Activated CD4-positive, alpha-beta T cell treated with anti-CD3 and anti-CD28 coated beads, Interleukin-2, amount 50 U/mL, for 1 hour (primary cell): ENCODE measurements at places on chromosomes 2 and 18.

- no peak for DNase-seq
These were observed 659 bp downstream of the FAM210A start for GRCh38 chr18:13725566-13726231.

GRCh38 chr2:239957681-239958472 lies 67.3 kb downstream of the NDUFA10 start:
- DNase-seq = no peak

DNA sequence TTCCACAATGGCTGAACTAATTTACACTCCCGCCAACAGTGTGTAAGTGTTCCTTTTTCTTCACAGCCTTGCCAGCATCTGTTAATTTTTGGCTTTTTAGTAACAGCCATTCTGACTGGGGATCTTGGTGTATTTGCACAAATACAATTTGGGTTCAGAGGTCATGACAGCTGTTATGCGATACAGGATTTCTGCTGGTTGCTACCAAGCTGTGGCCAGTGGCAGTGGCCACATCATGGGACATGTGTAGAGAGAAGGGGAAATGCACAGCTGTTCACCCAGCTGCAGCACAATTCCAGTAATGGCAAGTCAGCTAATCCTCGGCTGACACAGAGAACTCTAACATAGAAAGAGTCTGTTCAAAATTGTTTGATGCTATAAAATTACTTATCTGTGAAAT lies 21.0 kb upstream of the SELENOI start:
- DNase-seq = no peak

DNA sequence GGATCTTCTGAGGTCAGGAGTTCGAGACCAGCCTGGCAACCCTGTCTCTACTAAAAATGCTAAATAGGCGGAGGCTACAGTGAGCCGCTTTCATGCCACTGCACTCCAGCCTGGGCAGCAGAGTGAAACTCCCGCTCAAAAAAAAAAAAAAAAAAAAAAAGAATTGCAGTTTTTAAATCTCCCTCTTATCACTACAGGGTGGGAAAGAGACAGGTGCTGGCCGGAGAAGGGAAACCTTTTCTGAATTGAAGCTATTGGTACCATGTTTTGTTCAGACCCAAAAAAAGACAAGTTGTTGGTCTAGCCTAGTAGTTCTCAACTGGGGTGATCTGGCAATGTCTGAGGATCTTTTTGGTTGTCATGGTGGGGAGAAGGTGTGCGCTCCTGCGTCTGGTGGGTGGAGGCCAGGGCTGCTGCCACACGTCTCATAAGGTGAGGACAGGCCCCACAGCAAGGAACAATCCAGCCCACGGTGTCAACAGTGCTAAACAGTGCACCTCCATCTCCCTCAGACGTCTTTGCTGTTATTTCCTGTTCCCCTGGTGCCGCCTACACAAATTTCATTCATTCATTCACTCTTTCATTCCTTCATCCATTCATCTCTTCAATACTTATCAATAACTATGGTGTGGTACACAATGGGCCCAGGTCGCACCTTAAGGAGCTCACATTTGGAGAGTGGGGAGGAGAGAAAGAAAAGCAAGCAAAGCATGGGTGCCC lies 28.8 kb upstream of the ODC1 start:
- DNase-seq = no peak

GRCh38 chr2:240871071-240871958 lies 2.7 kb downstream of the AGXT start:
- no peak for DNase-seq

DNA sequence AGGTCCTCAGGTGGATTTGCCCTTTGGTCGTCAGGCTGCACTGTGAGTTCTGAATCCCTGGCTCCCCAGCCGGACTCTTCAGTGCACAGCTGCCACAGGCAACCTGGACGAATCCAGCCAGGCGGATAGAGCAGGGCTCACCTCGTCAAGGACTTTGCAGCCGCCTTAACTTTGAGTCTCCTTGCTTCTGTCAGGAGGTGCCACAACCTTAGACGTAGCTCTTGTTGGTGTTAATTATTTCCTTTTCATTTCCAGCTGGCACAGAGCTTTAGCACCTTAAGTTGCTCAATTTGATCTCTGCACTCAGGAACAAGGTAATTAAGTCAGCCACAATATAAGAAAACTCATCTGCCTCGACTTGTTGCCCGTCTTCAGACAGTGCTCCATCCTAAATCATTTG lies 17.7 kb downstream of the SMIM21 start:
- no peak for DNase-seq

- DNase-seq = no peak
These were observed 568.9 kb upstream of the ACVR2A start for GRCh38 chr2:147275943-147276342.

DNA sequence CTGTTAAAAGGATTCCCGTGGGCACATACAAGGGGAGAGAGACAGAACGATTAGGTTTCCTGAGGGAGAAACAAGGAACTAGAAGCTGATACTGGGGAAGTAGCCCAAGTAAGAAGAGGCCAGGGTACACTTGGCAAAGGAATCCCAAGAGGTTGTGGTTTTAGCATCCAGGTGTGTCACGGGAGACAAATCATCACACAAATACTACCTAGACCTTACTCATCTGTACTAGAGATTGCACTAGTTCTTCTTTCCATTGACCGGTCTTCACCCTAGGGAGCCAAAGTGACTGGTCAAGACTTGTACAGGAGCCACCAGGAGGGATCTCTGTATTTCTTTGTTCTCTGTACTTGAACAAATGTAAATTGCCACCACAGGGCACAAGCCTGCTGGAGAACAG lies 14.2 kb upstream of the NR4A2 start:
- DNase-seq = no peak

DNA sequence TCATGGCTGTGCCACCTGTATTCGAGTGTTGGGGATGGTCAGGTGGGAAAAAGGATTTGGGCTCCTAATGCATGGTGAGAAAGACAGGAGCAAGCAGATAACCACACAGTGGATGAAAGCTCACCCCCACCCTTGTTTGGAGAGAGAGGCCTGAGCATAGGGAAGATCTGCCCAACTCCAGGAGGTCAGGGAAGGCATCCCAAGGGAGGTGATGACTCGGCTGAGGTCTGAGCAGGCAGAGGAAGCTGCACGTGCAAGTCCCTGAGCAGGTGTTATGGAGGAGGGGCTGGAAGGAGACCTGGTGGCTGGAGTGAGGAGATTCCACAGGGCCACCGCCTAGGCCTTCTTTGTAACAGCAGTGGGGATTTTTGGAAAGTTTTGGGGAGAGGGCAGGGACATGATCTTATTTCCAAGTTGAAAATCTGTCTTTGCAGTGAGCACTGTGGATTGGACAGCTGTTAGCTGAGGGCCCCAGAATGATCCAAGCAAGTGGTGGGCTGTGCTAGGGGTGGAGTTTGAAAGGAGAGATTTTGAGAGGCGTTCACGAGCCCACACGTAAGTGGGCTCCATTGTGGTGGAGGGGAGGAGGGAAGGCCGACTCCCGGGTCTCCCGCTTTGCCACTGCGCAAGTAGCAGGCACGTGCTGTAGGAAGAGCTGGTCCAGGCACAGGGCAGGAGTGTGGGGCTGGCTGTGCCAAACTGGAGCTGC lies 228.5 kb downstream of the GLI2 start:
- DNase-seq = no peak

DNA sequence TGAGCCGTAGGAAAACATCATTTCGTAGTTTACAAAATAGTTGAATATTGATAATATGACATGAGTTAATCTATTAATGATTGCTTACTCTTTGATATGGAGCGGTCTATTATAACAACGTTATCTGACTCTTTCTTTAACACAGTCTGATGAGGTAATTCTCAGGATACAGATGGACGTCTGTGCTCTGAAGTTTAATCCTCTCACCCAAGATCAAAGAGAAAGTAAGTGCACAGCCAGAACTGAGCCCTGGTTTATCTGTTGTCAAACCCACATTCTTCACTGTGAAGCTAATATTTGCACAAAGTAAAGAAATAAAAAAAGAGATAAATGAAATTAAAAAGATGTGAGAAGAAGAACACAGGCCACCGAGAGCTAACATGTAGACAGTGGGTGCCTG lies 190.9 kb upstream of the COPS8 start:
- no peak for DNase-seq

- no peak for DNase-seq
These were observed 627 bp upstream of the CRACDL start for GRCh38 chr2:98936353-98937351.

DNA sequence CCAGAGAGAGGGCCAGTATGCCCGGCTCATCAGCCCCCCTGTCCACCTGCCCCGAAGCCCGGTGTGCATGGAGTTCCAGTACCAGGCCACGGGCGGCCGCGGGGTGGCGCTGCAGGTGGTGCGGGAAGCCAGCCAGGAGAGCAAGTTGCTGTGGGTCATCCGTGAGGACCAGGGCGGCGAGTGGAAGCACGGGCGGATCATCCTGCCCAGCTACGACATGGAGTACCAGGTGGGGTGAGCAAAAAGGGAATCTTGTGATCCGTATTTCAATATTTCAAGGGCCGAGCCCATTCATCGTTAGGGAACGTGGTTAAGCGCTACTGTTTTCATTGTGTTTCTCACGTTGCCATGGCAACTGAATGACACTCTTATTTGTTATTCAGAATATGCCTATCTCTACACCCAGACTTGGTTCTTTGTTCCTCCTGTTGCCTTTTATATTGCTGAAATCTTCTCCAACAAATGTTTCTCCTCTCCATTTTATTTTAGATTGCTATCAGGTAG lies 81.5 kb downstream of the NRP2 start:
- peak; percentile 8 for DNase-seq

- DNase-seq = no peak
These were observed 151.3 kb upstream of the SOX11 start for GRCh38 chr2:5540856-5541255.

DNA sequence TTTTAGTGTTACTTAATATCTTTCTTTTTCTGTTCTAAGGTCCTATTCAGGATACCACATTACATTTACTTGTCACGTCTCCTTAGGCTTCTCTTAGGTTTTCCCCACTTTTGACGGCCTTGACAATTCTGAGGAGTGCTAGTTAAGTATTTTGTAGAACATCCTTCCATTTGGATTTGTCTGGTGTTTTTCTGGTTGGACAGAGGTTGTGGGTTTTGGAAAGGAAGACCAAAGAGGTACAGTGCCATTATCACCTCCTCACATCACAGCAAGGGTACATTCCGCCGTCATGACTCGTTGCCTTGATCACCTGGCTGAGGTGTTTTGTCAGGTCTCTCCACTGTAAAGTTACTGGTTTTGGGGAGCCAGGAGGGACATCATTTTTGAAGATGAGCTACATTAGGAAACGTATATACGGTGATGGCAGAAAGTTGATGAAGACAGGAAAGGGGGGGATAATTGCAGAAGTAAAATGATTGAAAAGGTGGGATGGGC lies 88.4 kb upstream of the TMEM247 start:
- no peak for DNase-seq

GRCh38 chr2:40401896-40402295 lies 50.0 kb downstream of the SLC8A1 start:
- DNase-seq = no peak

- no peak for DNase-seq
These were observed 455.3 kb downstream of the MEIS1 start for GRCh38 chr2:66890166-66890742.

DNA sequence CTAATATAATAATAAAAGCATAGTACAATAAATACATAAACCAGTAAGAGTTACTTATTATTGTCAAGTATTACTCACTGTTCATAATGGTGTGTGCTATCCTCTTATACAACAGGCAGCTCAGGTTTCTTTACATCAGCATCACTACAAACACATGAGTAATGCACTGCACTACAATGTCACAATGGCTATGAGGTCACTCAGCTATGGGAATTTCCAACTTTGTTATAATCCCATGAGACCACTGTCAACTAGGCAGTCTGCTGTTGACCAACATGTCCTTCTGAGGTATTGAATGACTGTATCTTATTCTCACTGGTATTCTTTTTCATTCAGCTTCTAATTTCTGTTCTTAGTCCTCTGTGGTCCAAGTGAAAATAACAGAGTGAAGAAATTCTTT lies 250.4 kb upstream of the DSEL start:
- no peak for DNase-seq

DNA sequence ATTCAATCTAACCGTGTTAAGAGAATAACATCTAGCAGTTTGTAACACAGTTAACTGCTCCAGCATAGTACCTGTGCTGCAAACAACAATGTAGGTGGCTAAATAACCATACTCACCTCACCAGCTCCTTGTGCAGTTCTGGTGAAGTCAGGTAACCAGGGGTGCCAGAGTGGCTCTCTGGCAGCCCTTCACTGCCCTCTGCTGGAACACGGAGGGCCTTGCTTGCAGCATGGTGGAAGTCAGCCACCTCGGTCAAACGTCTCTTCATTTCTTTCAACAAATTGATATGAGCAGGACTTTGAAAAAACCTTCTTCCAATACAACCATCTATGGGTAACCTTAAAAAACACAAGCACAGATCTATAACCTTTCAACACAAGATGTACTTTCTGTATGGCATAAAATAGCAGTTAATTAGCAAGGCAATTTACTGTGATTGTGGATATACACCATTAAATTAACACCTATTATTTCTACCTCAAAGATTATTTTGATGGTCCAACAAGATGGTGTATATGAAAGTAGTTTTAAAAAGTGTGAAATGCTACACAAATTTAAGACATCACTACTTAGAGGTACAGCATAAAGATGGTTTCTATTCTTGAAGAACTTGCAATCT lies 56.6 kb downstream of the EPG5 start:
- DNase-seq = peak; percentile 64

GRCh38 chr2:174670446-174670845 lies 72.8 kb upstream of the WIPF1 start:
- no peak for DNase-seq

DNA sequence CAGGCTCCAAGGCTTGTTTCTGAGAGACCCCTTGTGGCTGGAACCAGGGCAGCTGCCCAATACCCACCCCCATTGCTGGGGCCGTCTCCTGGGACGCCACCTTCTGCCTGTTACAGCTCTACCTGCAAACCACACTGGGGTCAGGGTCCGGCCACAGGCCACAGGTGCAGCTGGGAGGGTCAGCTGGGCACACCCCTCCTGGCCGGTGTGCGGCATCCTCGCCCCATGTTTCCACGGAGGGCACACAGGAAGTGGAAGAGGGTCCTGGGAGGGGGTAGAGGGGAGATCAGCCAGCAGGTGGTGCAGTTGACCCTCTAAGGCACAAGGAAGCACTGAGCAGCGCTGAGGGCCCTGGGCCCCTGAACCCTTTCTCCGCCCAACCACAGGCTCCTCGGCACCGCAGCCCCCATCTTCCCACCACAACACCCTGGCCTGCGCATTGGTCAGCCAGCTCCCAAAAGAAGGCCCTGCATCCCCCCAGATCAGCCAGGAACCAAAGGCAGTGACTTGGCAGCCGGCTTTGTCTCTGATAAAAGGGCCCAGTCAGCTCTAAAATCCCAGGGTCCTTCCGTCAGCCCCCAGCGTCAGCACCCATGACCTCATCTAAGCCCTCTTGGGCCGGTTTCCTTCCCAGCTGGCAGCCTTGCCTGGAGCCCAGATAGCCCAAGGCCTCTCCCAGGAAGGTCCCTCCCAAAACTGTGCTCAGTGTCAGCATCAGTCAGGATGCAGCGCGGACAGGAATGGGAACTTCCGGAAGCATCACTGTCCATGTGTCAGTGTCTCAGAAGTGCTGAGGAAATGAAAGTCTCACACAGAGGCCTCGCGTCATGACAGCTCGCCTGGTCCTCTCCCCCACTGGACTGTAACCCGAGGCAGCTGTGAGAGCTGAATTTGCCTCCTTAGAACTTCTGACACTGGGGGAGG lies 1.7 kb downstream of the ERFE start:
- DNase-seq = no peak
